ENCODE measurements at places on chromosomes 2 and 18.

GRCh38 chr2:10541081-10541480 lies 93.0 kb upstream of the ODC1 start:
- DNase-seq: no peak

GRCh38 chr2:14712111-14712510 lies 79.6 kb downstream of the LRATD1 start:
- DNase-seq: peak; percentile 13

- DNase-seq: peak; percentile 45
Observed at GRCh38 chr18:48940854-48941611, 9.7 kb downstream of the SMAD7 start.

GRCh38 chr2:20530520-20530919 lies 83.6 kb downstream of the RHOB start:
- DNase-seq: no peak
